ENCODE measurements at places on chromosomes 4 and X.

DNA sequence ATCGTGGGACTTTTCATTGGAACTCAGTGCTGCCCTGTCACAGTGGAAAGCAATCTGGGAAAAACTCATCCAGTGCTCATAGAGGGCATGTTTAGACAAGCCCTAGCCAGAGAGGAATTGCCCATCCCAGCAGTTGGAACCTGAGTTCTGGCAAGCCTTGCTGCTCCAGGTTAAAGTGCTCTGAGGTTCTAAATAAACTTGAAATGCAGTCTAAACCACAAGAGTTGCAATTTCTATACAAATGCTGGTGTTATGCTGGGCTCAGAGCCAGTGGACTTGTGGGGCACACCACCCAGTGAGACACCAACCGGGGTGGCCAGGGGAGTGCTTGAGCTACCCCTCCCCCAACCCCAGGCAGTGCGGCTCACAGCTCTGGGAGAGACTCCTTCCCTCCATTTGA is 142.8 kb upstream of the PPP1R2C start:
- no peak for DNase-seq

GRCh38 chr4:153426207-153426885 is 39.8 kb upstream of the TMEM131L start:
- no peak for DNase-seq

DNA sequence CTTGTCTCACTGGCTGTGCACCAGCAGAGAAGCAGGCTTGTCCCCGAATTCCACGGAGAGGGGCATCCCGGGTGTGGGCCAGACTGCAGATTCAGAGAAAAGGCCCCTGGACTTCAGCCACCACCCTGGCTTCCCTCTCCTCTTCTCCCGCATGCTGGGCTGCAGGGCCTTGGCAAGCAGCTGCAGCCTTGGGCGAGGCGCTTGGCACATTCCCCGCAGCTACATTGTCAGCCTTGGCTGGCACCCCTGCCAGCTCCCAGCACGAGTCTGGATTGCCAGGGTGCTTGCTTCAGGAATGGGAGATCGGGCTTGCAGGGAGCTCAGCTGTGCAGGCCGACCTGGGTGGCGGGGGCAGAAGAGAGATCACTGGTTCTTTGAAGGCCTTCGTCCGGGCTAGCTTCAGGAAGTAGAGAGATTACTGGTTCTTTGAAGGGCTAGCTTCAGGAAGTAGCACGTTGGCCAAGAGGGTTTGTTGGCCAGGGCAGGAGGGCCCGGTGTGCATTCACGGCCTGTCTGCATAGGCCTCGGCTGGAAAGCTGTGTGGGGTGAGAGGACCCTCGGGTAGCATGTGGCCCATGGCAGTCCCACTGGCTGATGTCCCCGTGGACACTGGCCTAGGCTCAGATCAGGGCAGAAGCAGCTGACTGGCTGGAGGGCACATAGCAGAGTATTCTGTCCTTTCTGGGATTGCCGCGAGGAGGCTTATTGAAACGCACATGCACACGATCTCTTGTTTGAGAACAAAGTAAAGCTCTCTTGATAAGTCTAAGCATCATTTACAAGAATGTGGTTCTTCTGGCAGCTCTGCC is 2.7 kb downstream of the ABCD1 start:
- no peak for DNase-seq

DNA sequence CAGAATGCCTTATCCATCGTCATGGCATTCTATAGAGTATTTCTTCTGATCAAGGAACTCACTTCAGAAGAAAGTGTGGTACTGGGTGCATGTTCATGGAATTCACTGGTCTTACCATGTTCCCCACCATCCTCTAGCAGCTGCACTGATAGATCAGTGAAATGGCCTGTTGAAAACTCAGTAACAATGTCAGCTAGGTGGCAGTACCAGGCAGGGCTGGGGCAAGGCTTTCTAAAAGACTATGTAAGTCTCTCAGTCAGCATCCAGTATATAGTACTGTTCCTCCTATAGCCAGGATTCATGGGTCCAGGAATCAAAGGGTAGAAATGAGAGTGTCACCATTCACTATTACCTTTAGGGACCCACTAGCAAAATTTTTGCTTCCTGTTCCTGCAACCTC is 15.8 kb upstream of the LDB2 start:
- no peak for DNase-seq

GRCh38 chrX:121238093-121238492 is 190.7 kb downstream of the GLUD2 start:
- no peak for DNase-seq

GRCh38 chrX:97931586-97931985 is 1047.9 kb downstream of the RPA4 start:
- DNase-seq: no peak

GRCh38 chr4:26762650-26763049 is 98.0 kb upstream of the STIM2 start:
- no peak for DNase-seq

GRCh38 chr4:150131581-150132228 is 53.5 kb downstream of the DCLK2 start:
- DNase-seq: no peak

DNA sequence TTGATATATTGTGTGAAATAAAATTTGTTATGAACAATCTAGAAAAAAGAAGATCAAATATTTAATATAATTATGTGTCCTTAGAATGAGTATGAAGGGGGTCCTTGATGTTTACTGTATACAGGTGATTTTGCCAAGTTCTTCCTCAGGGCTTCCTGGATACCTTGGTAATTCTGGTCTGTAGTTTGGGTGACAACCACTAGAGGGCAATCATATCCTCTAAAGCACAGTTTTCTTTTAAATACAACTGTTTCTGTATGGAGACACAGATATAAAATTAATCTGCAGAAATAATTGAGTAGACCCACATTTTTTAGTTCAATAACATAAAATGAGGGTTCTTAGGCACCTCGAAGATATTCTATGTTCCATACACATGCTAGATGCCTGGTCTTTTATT is 157.7 kb downstream of the SPANXN1 start:
- DNase-seq: no peak
